ENCODE measurements at places on chromosomes 3 and 15.

DNA sequence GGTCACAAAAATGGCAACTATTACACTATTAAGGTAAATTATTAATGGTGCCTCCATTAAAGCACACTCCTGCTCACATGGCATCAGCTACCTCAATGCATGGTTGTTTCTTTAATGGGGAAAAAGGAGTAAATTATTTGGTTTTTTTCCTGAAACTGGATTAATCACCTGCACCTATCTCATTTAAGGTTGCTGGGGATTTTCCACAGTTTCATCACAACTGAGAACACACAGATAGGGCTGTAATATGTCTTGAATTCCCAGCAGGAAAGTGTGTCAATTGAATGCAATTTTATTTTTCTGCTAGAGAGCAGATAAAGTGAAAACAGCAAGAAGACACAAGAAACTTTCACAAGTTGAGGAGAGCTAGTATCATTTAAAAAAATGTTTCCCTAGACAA, 36.4 kb downstream of the RFTN1 start:
- no peak for DNase-seq

- no peak for DNase-seq
These were observed 32.1 kb downstream of the SPSB4 start for GRCh38 chr3:141083226-141083625.

- DNase-seq, result no peak
These were observed 13.2 kb upstream of the GOLM2 start for GRCh38 chr15:44275150-44275830.

GRCh38 chr3:99900248-99900647, 82.6 kb downstream of the CMSS1 start:
- no peak for DNase-seq

DNA sequence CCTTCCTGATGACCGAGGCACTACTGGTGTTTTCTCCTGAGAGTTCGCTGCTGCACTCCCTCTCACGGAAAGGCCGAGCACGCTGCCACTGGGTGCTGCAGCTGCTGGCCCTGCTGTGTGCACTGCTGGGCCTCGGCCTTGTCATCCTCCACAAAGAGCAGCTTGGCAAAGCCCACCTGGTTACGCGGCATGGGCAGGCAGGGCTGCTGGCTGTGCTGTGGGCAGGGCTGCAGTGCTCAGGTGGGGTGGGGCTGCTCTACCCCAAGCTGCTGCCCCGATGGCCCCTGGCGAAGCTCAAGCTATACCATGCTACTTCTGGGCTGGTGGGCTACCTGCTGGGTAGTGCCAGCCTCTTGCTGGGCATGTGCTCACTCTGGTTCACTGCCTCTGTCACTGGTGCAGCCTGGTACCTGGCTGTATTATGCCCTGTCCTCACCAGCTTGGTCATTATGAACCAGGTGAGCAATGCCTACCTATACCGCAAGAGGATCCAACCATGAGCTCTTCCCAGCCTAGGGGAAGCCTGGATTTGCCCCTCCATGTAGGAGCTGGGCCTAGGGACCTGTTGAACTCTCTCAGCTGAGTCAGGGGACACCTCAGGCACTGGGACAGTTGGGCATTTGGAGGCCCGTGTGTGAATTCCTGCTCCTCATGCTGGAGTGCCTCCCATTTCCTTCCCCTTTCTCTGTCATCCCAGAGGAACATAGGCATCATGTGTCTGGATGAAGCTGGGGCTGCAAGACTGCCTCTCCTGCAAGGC, 2.8 kb downstream of the CYB561D2 start:
- DNase-seq, result no peak

Measured in DND-41 (cell line).